Stimulated activated CD4-positive, alpha-beta T cell treated with anti-CD3 and anti-CD28 coated beads, Interleukin-2, amount 100 ng/mL, for 24 hours (primary cell): ENCODE measurements at places on chromosomes 12 and 14.

GRCh38 chr14:66163023-66163422 is 323.1 kb upstream of the CCDC196 start:
- no peak for DNase-seq

DNA sequence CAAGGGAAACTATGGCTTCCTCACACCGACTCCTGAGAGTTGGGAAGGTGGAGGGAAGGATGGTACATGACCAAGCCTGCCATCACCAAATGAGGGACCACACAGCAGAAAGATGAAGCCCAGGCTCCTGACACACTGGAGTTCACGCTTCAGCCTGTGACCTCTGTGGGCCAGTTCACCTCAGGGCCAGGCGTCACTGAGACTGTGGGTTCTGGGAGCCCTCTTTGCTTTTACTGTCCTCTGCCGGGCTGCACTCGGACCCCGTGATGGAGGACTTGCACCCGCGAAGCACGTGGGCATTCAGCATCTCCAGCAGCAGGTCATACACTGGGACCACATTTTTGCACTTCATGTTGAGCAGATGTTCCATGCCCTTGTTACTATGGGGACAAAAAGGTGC is 61.2 kb downstream of the ESR2 start:
- no peak for DNase-seq

- no peak for DNase-seq
These were observed at the start of gene PLEKHD1 for GRCh38 chr14:69484444-69485314. Gene PLEKHD1 (plus strand): TSS chr14:69484728. CDS start chr14:69484966, 238 bp downstream.

- no peak for DNase-seq
These were observed 139.8 kb downstream of the ZFP36L1 start for GRCh38 chr14:68653108-68653507.
